Activated T-helper 1 cell treated with anti-CD3 and anti-CD28 coated beads, Interleukin-12 subunit alpha, Interleukin-12 subunit beta, Interleukin-2, Interleukin-4 antibody, amounts not matched to agents 30 ng/mL and 10 ng/mL and 1 ng/mL, durations not matched to agents 14 hours and 24 hours and 36 hours (primary cell): ENCODE measurements at places on chromosomes 7 and 10. TPM values are rescaled to one million over a fixed set of nuclear protein-coding genes. Genes with fewer than 3 reads are reported as not detected.

The PCLO gene
- total RNA-seq: not detected in 2 replicates

DNA sequence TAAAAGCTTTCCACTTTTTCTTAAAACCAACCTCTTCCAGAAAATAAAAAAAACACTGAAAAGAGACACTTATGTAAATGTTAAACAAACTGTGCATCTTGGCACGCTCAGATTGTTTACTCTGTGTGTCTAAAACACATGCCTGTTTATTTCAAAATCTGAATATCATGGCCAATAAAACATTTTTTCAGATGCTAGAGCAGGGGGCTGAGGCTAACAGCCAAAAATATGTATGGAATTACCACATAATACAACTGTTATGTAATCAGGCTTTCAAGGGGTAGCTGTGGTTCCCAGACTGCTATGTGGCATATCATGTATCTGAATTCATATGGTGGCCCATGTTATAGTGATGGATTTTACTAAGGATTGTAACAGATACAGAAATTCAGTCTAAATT, 130.4 kb downstream of the HIBADH start:
- H3K4me1 ChIP-seq: no peaks in the 10 kb centered on the region
- no peak for DNase-seq
- no peak overlapping the region for H3K4me3 ChIP-seq
- H3K27ac ChIP-seq: no peak overlapping the region
- H3K36me3 ChIP-seq: peaks cover 6% of the 10 kb centered on the region
- H3K27me3 ChIP-seq: no peaks in the 10 kb centered on the region

The LBX1 gene
- total RNA-seq: not detected in 2 replicates

- H3K36me3 ChIP-seq: peaks cover 33% of the 10 kb centered on the region
- H3K4me1 ChIP-seq: peaks cover 69% of the 10 kb centered on the region
- H3K27me3 ChIP-seq: no peaks in the 10 kb centered on the region
- H3K4me3 ChIP-seq: no peak overlapping the region
Measured at GRCh38 chr10:6148908-6149307, 53.8 kb upstream of the PFKFB3 start.

DNA sequence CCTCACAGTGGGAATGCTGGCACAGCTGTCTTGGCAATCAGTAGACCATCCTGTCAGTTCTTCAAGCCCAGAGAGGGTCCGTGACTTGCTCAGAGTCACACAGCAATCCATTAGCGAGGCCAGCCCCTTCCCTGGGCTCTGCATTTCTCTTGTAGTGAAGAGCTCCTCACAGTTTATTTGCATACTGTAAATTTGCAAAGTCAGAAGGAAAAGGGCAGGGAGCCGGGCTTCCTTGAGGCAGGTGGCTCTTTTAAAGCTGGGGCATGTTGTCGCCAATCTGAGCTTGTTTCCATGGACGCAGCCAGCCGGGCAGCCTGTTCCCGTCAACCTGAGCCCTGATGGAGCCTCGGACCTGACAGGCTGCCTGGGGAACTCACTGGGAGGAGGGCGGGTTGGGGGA, 123.4 kb downstream of the CUX1 start:
- no peak overlapping the region for H3K4me3 ChIP-seq
- DNase-seq: no peak
- no peaks in the 10 kb centered on the region for H3K27me3 ChIP-seq
- H3K4me1 ChIP-seq: peaks cover 9% of the 10 kb centered on the region
- H3K27ac ChIP-seq: no peak overlapping the region

DNA sequence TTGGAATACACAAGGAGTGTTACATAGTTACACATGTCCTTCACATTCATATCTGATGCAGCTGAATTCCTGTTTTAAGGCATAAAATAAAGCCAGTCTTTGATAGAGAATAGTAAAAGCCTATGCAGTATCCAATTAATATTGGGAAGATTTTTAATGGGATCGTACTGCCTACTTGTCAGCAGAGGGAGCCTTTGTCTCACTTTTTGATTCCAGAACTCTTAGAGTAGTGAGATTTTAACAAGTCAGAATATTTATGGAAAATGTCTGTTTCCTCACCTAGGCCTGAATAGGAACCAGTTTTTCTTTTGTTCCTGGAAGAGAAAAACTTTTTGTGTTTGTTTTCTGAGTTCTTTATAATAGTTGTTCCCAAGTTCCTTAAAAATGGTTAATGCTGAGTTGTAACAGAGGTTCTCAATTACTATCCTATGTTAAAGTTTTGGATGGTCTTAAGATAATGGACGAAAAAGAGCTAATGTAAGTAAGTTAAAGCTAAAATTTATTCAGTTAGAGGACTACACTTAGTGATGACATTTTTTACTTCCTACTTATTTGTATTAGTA, 114.0 kb downstream of the BBS9 start:
- DNase-seq: no peak
- H3K4me1 ChIP-seq: no peaks in the 10 kb centered on the region
- H3K4me3 ChIP-seq: no peak overlapping the region
- no peak overlapping the region for H3K27ac ChIP-seq

DNA sequence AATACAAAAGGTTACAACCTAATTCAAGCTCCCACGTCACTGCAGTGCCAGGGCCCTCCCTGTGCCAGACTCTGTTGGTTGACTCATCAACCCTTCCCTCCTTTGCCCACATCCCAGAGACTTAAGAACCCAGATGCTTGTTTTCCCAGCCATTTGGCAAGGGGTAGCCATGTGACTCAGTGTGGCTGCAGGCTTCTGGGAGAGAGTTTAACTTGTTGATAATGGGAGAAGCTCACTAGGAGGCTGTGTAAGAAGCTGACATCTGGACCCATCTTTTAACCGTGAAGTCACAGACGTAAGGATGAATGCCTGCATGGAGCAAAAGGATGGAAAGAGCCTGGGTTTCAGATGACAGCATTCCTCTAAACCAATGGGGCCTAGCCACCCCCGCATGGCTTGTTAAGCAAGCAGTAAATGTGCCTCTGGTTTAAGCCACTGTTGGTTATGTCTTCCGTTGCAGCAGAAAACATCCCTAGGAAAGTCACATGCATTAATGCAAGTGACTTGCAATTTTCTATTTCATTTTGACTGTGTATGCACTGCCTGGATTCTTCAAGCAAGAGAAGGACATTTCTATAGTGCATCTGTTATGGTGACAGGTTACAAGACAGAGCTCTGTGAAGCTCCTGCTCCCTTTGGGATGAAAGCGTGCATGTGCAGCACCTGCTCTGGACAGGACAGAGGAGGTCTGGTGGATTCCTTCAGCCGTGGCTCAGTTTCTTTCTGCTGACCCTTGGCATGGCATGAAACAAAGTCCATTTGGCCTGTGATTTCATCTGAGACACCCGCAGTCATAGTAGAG, 57.5 kb upstream of the CREB5 start:
- H3K27ac ChIP-seq: no peak overlapping the region
- H3K4me1 ChIP-seq: no peaks in the 10 kb centered on the region
- H3K4me3 ChIP-seq: no peak overlapping the region
- H3K36me3 ChIP-seq: no peaks in the 10 kb centered on the region
